ENCODE measurements at places on chromosomes 2 and 18. TPM values are rescaled to one million over a fixed set of nuclear protein-coding genes. Genes with fewer than 3 reads are reported as not detected.

Gene HOXD13
- not detected for total RNA-seq

Gene CPS1
- total RNA-seq = 4.9 TPM

Gene DLGAP1
- 0.52 TPM for total RNA-seq

DNA sequence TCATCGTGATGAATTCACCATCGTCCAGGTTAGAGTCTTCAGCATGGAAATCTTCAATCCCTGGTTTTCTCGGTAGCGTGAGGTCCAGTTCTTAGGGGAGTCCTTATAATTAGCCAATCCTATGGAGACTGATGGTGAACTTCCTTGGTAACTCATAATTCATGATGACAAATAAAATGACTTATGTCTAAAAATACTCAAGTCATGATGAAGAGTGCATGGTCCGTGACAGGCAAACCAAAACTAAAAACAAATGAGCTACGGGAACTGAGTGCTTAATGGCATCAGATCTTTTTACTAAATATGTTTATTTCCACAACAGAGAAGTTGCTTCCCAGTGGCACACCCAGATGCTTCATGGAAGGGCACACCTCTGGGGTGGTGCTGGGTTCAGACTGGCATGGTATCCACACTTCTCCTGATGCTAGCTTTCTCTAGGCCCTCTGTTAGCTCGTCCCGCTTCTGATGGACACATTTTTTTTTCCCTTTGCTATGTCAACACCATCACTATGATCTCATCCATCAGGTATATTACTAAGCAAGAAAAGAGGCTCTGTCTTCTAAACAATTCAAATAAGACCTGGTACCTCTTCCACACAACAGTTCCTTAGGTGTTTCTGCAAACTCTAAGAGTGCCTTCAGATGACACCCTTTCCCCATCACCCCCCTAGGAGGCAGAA is 92.8 kb upstream of the NEDD4L start:
- no peak for DNase-seq

Gene HNMT
- total RNA-seq = 52.1 TPM

Gene IL36G
- not detected for total RNA-seq

DNA sequence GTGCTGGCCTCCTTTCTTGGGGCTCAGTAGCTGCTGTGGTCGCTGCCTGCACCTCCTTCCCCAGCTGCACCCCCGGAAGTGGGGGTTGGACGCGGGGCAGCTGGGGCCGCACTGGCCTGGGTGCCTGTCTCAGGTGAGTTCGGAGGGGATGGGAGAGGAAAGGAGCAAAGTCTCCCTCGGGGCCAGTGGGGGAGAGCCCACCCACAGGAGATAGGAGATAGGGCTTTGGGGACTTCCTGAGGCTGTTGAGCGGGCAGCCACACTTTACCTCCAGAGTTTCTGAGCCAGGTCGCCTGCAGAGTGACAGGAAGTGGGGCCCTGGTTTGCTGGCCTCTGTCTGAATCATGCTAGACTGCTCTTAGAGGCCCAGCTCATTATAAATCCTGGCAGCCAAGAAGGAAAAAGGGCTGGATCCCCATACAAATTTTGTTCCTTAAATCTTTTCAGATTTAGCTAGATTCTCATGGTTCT is 8.1 kb downstream of the MBP start:
- DNase-seq = no peak

- DNase-seq = no peak
Observed at GRCh38 chr2:194925742-194926141, 731.3 kb upstream of the SLC39A10 start.

DNA sequence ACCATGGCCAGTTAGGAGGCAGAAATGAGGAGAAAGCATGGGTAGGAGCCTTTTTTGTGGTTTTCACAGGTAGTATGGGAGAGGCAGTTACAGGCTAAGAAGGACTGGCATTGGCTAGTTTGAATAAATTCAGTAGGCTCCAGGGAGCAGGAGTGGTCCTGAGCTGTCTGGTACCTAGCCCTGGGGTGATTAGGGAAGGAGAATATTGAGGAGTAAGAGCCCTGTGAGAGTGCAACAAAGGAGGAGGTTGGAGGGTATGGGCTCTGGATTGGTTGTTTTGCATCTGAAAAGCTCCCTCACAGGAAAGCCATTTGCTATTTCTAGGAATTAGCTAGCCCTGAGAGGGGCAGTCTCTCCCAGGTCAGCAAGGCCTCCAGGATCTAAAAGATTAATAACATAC is 13.3 kb upstream of the TCF7L1 start:
- no peak for DNase-seq

DNA sequence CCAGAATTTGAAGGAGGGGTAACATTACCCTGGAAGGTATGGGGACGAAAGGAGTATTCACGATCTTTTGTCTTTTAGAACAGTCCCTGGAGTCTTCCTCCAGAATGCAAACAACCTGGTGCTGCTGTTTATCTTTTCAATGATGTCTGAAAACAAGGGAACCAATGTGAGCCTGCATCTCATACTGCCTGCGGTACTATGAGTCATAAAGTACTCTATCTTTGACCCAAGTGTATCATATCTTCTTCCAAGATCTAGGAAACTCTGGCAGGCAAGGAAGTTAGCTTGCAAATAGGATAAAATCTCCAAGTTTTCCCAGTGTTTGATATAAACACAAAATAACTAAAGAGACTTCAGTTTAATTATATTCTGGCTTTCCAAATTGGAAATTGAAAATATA is 968.5 kb downstream of the LRP1B start:
- DNase-seq = no peak

GRCh38 chr2:99879481-99879880 is 262.9 kb downstream of the AFF3 start:
- no peak for DNase-seq

- DNase-seq = peak; percentile 86
Observed at GRCh38 chr2:111919794-111920608, 21.6 kb downstream of the MERTK start.

GRCh38 chr2:41495050-41495449 is 552.8 kb upstream of the PKDCC start:
- no peak for DNase-seq

DNA sequence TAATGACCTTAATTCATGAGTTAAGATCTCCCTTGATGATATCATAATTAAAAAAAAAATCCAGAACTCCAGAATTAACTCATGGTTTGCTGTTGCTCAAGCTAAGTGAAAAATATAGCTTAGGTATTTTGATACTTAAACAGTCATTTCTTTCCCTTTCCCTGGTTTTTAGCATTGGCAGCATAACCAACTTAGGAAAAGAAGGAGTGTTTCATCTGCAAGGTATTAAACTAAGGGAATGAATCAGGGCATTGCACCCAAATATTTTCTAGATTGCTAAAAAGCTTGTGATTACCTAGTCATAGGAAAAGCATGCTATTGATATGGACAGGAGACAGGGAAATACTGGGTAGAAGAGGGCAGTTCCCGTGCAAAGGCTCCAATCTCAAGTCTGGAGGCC is 207.2 kb downstream of the LRP1B start:
- DNase-seq = no peak

DNA sequence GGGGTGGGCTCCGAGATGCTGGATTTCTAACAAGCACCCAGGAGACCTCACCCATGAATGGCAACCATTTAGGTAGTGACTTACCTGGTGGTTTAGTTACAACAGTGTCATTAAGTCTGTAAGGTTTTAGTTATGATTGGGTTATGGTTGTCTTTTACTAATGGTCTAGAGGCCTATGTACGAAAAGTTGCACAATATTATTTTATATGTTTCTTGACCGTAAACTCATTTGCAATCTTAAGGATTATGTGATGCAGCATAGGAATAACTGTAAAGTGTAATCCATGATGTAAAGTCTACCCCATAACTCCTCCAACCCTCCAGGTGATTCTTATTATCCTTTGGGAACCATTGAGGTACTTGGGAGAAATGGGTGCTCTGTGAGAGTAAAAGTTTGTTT is 155.4 kb upstream of the ZEB2 start:
- no peak for DNase-seq

Gene KLHL14
- not detected for total RNA-seq

GRCh38 chr2:7703543-7704144 is 786.4 kb downstream of the RNF144A start:
- no peak for DNase-seq

GRCh38 chr18:50636366-50637057 is 76.6 kb downstream of the MAPK4 start:
- no peak for DNase-seq

Gene RMC1
- 9.9 TPM for total RNA-seq

DNA sequence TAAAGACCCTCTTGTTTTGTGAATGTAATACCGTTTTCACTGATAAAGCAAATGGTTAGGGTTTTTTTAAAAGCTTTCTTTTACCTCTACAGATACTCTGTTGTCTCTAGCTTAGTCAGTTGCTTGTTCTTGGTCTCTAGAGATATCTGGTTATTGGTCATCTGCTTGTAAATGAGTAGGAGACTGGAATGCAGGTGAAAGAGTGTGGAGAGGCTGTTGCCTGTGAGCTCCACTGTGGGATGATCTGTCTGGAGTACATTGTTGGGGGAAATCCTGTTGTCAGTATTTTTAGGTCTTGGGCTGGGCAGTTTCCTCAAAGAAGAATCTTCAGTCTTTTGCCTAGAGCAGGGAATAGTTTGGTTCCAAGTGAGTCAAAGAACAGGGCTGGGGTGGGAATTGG is 67.7 kb downstream of the SMCHD1 start:
- DNase-seq = no peak

Gene LHCGR
- not detected for total RNA-seq

DNA sequence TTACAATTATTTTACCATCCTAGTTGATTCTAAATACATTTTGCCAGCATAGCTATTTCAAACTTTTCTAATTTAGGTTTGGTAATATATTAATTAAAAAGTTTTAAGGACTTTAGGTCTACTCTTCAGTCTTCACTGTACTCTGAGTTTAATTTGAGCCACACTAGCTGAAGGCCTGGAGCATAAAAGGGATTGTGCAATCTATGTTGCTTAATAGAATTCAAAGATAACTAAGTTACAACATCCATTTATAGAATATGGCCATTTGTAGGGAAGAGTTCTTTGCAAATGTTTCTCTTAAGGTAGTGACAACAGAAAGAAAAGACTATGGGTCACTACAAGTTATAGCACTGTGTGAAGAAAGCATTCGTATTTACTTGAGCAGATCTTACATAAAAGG is 702.2 kb upstream of the NRXN1 start:
- DNase-seq = no peak

- DNase-seq = no peak
Observed at GRCh38 chr18:31316974-31317373, 986 bp upstream of the DSG1 start.

DNA sequence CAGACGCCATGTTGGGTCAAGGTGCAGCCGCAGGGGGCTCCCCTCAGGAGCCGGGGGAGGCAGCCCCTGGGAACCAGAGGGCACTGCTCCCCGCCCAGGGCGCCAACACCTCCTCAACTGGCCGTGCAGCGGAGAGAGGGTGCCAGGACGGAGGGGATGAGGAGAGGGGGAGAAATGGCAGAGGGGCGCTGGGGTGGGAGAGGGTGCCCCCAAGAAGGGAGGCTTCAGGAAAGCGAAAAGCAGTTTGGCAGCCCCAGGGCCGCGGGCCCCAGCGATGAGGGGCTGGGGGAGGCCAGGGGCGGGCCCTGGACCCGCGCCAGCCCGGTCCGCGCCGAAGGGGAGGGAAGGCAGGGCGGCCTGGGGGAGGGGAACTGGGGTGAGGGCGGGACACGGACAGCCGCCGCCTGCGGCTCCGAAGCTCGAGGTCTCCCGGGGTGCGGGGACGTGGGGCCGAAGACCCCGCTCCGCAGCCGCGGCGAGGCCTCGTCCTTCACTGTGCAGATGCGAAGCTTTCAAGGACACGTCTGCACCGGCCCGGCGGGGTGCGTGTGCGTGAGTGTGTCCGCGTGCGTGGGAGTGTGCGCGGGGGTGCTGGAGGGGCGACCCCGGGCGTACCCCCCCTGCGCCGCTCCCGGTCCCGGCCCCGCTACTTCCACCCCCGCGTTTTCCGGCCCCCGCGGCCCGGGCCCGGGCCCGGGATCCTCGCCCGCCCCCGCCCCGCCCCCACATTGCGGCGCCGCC is 1.4 kb downstream of the DNMT3A start:
- DNase-seq = peak; percentile 65

Gene BMPR2
- 26.7 TPM for total RNA-seq

- no peak for DNase-seq
Observed at GRCh38 chr2:68623820-68624219, 19.6 kb upstream of the PROKR1 start.

Gene LRRC30
- total RNA-seq = not detected

- no peak for DNase-seq
Observed at GRCh38 chr2:232983669-232984140, 29.4 kb downstream of the NGEF start.

DNA sequence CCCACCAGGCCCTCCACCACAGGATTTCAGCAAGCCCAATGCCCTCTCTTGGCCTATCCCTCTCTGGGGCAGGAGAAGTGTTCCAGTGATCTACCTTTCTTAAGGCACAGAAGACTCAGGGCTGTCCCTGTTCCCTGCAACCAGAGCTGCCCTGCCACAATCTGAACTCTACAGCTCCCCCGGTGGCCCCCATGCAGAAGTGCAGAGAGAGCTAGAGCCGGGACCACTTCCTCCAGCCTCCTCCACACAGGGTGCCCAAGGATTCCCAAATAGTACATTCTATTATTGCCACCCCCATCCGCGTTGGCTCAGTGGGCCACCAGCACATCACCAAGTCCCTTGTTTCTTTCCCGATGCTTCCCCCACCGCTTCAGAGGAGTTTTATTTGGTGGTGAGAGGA is 114.8 kb upstream of the PTPRM start:
- peak; percentile 29 for DNase-seq

Gene CAPN13
- total RNA-seq = 5.6 TPM

Gene CXCR1
- total RNA-seq = not detected

Gene SETBP1
- total RNA-seq = 37.2 TPM

Gene NAPG
- 27.5 TPM for total RNA-seq

DNA sequence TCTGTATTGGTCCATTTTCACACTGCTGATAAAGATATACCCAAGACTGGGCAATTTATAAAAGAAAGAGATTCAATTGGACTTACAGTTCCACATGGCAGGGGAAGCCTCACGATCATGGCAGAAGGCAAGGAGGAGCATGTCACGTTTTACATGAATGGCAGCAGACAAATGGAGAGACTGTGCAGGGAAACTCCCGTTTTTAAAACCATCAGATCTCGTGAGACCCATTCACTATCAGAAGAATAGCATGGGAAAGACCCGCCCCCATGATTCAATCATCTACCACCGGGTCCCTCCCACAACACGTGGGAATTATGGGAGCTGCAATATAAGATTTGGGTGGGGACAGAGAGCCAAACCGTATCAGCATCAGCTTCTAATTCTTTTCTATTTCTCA is 217.0 kb downstream of the ANAPC1 start:
- no peak for DNase-seq

- no peak for DNase-seq
Observed at GRCh38 chr2:214569419-214570035, 158.7 kb downstream of the VWC2L start.

Gene REG3G
- 673 TPM for total RNA-seq

Measured in body of pancreas (tissue), 4 donors.